ENCODE measurements at places on chromosomes 1 and 21.

- DNase-seq, result no peak
Observed at GRCh38 chr1:101479945-101480344, 243.1 kb downstream of the S1PR1 start.

GRCh38 chr1:154198756-154199562, 7.1 kb upstream of the TPM3 start:
- DNase-seq, result no peak

DNA sequence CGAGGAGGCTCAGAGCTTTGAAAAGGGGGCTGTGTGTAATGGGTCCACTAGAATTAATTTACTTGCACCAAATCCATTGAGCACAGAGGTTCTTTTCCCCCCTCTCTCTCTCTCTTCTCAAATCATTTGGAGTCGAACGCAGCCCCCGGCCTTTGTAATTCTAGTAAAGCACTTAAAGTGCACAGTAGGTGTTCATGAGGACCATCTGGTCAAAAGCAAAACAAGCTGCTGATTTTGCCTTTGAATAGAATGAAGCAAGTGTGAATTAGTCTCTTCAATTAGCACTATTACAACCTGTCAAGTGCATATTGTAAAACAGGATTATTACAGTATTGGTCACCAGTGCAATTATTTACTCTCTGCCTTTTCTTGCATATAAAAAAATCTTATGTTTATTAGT, 259.9 kb downstream of the FAF1 start:
- no peak for DNase-seq

DNA sequence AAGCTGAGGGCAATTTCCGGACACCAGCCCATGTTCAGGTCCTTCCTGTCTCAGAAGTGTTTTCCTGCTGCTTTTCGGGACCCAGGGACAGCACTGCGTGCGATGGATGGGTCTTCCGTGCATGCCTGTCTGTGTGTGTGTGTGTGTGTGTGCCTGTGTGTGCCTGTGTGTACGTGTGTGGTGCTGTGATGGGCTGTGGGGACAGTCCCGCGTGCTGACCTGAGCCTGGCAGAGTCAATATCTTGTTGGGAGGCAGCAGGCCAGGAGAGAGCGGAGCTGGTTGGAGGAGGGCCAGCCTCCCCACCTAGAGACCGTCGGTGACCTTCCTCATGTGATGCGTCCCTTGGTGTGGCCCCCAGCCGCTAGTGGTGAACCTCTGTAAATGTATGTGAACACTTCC, 13.7 kb downstream of the SKI start:
- no peak for DNase-seq

- no peak for DNase-seq
Observed at GRCh38 chr21:42105476-42106315, 34.6 kb downstream of the UMODL1 start.

DNA sequence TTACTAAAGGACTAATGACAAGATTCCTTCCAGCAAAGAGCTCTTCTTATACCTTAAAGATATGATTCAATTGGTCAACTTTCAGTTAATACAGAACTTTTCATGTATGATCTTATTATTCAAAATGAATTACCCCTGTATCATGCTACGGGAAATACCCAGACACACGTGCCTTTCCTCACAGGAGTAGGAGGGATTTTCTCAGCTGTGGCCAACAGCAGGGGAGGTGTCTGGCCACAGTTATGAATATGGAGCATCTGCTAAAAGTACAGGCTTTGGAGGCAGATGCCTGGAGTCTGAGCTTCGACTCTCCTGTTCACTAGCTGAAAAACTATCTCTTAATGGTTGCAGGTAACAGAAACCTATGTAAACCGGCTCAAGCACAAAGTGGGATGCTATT, 53.6 kb downstream of the KIAA1614 start:
- DNase-seq, result no peak

GRCh38 chr1:16199700-16200099, 12.8 kb downstream of the ARHGEF19 start:
- no peak for DNase-seq

- no peak for DNase-seq
Observed at GRCh38 chr1:32966900-32967299, 2.3 kb upstream of the RNF19B start.

- DNase-seq, result no peak
Observed at GRCh38 chr1:199778324-199778955, 249.1 kb upstream of the NR5A2 start.

DNA sequence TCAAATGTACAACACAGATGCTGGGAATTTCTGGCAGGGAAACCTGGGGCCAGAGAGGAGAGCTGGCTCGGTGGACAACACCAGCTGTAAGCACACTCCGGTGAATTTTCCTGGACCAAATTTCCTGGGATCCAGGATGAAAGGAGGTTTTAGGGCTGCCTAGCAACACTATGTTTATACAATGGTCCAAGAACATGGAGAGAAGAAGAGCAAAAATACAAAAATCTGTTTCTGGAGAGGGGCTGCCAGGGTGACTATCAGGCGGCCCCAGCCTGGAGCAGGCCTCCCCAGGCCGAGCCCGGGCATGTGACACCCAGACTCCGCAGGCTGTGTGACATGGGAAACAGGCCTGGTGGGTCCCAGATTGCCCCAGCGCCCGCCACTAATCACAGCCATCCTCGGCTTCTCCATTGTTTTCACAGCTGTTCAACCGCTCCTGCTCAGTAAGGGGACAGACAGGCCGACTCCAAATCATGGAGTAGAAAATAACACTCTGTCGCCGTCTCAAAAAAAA, 336.0 kb upstream of the NFIA start:
- DNase-seq, result no peak

GRCh38 chr1:206716870-206717673, 32.4 kb downstream of the MAPKAPK2 start:
- DNase-seq, result no peak

DNA sequence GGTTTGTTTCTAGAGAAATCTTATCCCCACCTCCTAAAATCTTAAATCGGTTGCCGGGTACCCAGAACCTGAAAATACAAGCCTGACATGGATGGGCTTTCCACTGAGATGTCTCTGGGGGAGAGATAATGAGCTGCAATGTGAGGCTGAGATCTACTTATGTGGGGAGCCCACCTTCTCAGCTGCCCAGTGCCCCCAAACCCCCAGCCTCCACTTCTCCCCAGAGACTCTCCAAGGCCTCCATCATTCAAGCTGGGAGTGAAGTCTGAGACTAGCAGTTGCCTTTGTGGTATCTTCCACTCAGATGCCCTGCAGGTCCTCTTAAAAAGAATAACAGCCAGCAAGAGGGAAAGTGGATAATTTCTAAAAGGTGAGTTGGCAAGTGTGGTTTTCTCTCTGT, 11.7 kb upstream of the ACTRT2 start:
- no peak for DNase-seq

DNA sequence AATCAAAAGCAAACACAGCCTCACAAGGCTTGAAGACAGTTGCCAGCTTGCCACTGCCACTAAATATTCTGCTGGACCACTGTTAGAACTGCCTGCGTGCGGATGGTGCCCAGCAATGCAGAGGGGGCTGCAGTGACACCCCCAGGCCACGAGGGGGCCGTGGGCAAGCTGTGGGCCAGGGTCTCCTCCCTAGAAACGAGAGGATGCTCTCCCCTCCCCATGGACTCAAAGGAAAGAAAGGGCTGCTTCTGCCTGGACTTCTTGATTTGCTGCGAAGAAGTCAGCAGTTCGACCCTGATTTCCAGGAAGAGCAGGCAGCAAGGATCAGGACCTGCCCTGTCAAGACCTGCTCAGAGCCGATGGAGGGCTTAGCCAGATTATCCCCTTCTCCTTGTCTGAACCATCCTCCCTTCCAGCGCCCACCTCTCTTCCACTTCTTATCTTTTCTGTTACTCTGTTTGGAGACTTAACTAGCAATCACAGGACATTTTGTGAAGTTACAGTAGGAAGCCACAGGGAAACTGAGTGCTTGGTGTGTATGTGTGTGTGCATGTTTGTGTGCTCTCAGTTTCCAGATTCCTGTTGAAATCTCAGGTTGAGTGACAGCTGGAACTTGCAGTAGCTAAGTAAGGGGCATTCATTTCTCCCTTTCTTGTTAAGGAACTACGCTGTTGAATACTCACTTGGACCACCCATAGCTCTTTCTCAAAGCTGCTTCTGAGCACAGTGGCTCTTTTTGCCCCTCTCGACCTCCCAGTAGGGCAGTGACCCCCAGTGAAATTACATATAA, 2.7 kb downstream of the MAN1C1 start:
- no peak for DNase-seq

DNA sequence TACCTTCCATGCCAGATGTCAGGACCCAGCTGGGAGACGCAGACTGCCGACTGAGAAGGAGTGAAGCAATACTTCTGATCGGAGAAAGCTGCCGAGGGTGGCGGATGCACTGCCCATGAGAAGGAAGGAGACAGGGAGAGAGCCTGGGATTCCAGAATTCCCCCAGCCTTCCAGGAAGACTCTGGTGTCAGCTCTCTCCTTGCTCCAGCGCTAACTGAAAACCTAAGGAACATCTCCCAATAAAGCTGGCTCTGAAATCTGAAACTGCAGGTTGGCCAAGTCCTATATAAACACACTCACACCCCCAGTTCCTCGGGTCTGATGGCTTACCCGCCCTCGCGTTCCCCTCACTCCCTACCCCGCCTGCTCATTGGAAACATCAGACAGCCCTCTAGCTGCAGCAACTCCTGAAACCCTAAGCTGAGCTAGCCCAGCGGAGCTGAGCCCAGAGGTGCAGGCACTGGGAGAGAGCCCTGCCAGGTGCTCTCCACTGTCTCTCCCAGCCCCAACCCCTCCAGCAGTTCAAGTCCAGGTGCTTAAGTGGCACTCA, 52.3 kb downstream of the PLEKHA6 start:
- DNase-seq, result no peak

GRCh38 chr1:238404921-238405320, 514.2 kb upstream of the ZP4 start:
- DNase-seq, result no peak

GRCh38 chr21:26123012-26123411, 47.6 kb downstream of the APP start:
- no peak for DNase-seq

- DNase-seq, result no peak
Observed at GRCh38 chr1:201570886-201571624, 32.1 kb downstream of the NAV1 start.

DNA sequence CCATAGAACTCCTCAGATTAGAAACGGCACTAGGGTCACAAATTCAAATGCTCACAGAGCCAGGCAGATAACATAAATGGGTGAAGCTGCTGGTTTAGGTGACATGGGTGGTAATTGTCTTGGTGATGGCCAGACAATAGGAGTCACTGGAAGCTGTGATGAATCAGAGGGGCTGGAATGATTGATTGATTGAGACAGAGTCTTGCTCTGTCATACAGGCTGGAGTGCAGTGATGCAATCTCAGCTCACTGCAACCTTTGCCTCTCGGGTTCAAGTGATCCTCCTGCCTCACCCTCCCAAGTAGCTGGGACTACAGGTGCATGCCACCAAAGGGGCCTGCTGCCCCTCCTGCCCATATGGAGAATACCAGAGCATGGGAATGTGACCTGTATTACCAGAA, 63.0 kb downstream of the HIVEP3 start:
- no peak for DNase-seq

DNA sequence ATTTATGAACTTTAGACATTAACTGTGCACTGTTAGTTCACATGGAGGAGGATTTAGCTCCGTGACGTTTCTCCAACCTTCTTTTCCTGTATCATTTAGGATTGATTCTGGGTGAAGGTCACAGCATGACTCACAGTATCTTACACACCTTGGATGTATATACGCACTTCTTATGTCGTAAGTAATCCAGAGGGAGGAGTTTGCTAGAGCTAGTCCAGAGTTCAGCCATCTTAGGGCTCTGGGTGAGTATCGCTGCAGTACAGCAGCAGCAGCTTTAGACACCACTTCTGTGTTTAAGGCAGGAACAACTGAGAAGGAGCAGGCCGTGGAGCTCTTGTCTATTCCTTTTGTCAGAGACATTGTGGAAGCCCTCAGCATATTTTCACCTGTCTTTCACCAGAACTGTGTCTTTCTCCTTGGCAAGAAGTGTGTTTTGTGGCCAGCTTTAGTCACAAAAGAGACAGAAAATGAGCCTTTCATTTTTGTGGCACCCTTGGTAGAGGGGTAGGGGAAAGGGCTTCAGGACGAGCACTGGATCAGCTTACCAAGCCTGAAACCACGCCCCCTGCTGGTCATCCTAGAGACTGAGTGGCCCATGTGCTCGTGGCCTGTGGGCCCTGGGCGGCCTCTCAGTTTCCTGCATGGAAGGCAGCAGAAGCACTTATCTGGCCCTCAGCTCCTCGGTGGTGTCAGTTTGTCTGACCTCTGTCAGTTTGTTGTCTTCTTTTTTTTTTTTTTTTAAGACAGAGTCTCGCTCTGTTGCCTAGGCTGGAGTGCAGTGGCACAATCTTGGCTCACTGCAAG, 64.0 kb downstream of the ADARB1 start:
- peak; percentile 58 for DNase-seq

- DNase-seq, result no peak
Observed at GRCh38 chr1:23774174-23774880, 3.9 kb upstream of the PITHD1 start.

- DNase-seq, result no peak
Observed at GRCh38 chr1:96945509-96946084, 224.0 kb downstream of the PTBP2 start.
